Activated CD4-positive, alpha-beta T cell treated with anti-CD3 and anti-CD28 coated beads for 36 hours (primary cell): ENCODE measurements at places on chromosomes 6 and 20.

- DNase-seq: no peak
These were observed 242.3 kb downstream of the TBX18 start for GRCh38 chr6:84522135-84522549.

DNA sequence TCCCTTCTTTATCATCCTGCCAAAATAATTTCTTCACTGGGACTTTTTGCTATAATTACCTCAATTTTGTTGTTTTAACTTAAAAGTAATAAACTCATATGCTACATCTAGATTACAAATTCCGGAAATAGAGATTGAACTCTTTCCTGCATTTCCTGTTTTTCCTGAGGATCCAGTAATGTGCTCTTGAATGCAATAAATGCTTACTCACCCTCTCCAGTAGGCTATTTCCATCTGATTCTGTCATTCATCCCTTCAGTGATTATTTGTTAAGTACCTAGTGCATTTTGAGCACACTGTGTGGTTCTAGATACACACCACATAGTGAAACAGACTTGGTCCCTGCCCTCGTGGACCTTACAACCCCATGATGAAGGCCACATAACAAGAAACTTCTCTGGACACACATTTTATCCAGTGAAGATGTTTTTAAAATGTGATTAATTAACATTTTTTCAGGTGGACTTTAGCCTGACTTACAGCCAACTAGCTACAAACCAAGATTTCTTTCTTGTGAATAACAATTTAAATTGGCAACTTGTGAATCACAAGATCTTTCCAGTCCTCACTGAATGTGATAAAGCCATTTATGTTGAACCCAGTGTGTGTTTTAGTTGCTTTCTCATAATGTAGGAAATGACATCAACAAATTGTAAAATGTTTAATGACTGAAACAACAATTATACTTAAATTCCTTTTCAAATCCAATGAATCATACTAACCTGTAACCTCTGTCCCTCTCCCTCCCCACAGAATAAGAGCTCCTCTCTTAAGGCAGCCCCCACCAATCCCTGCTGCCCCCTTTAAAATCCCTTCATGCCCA lies 272.3 kb downstream of the KHDC1L start:
- no peak for DNase-seq

GRCh38 chr6:123780021-123780420 lies 23.6 kb upstream of the NKAIN2 start:
- no peak for DNase-seq

DNA sequence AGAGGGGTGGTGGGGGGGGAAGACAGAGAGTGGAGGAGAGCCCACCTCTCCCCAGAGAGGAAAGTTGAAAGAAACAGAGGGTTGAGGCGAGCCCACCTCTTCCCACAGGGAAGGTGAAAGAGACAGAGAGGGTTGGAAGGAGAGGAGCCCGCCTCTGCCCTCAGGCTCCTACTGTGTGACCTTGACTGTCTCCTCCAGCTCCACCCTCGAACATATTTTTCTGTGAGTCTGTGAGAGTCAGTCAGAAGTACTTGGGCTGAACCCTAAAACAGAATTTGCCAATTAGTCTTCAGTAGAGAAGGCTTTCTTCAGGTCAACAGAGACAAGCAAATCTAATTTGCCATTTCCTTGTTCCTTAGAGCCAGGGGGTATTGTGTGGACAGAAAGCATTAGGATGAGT lies 153.7 kb upstream of the SNX9 start:
- DNase-seq: no peak

DNA sequence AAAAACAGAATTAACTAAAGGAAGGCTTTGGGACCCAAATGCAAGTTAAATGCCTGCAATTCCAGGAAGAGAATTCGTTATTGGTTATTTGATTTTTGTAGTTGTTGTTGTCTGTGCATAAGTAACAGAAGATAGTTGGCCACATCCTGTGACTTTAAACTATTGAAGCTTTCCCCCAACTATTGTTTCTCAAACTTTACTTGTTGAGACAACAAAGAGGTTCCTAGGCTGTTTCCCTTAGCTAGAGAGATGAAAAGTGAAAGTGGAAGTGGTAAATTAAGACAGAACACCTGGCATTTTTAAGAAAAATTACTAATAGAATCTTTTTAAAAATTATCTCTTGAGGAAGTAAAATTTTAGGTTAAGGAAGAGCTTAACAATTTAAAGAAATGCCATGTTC lies 525.2 kb downstream of the PKHD1 start:
- no peak for DNase-seq

DNA sequence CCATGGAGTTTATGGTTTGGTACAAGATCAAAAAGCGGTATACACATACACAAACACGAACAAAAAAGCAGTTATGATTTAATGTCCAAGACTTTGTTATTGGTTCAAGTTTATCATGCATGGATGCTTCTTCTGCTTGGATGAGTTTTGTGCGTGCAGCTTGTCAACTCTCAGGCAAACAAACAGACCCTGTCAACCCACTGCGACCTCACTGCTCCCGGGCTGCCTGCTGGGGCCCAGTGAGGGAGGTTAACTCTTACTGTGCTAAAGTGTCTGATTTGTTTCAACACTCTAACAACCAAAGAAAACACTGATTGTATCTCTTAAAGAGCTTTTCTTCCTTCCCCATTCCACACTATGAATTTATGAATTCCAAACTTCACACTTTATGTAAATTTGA lies 26.8 kb upstream of the DDR1 start:
- DNase-seq: no peak

- peak; percentile 78 for DNase-seq
These were observed 1.1 kb downstream of the SPAG4 start for GRCh38 chr20:35616465-35617396.

DNA sequence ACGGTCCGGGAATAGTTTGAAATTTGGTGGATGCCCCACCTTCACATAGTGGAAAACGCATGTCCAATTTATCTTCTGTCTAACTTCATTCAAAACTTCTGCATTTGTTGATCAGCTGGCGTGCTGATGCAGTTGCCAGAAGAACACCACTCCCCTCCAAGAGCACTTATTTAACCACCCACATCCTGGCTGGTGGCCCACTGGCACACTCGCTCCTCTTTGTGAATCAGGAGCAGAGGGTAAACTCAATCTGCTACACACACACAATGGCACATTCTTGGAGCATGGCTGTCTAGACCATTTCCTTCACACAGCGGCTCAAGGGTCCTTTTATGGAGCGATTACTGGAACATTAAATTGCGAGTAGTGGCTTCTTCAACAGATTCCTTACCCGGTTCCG lies 55.1 kb upstream of the CEP162 start:
- no peak for DNase-seq

GRCh38 chr20:57275813-57276212 lies 9.4 kb upstream of the BMP7 start:
- no peak for DNase-seq

DNA sequence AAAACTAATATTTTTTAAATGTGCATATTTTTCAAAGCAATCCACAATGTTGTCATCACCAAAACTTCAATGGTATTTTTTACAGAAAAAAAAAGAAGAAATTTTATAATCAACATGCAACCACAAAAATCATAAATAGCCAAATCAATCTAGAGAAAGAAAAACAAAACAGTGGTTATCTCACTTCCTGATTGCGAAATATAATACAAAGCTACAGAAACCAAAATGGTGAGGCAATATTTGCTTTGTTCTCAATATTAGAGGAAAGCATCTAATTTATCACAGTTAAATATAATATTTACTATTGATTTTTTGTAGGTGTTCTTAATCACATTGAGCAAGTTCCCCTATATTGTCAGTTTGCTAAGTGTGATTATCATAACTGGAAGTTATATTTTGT lies 720.7 kb upstream of the ADGRB3 start:
- DNase-seq: no peak

DNA sequence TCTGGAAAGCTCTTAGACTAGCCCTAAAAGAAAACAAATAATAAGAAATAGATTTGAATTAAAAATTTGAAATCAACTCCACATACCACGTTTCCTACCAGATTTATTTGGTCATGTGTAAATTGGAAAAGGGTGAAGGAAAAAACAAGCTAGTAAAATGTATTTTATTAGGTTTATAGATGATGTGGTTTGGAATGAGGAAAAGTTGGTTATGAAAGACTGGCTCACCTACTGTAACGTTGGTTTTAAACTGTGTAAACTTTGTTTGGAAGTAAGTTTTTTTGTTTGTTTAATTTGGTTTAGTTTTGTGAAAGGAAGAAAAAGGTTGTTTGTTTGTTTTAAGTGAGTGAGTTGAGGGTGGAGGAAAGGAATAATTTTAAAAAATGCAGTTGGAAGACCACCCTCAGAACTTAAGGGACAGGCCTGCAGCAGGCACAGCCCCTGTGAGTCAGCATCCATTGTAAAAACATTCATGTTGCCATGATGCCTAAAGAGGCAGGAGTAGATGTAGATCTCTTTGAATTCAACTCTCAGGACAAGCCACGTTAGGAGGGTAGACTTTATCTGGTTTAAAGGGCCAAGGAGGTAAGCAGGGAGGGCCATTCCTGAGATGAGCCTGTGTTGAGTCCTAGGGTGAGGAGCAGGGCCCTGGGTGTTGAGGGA lies 93.7 kb upstream of the SCGN start:
- no peak for DNase-seq

GRCh38 chr6:106783640-106784566 lies 154.5 kb downstream of the QRSL1 start:
- no peak for DNase-seq

DNA sequence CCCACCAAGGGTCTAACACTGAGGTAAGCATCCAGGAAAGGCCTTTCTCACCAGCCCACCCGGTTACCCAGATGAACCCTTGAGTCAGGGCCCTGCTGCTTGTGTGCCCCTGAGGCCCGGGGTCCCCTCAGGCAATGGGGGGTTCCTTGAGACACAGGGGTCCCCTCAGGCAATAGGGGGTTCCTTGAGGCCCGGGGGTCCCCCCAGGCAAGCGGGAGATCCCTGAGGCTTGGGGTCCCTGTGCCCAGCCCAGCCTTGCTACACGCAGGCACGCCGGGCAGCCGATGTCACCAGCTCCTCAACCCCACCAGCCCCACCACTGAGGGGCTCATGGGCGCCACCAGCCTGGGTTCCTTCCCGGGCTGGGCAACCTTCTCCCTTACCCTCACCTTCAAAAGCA lies 247.2 kb downstream of the TTLL2 start:
- DNase-seq: no peak

DNA sequence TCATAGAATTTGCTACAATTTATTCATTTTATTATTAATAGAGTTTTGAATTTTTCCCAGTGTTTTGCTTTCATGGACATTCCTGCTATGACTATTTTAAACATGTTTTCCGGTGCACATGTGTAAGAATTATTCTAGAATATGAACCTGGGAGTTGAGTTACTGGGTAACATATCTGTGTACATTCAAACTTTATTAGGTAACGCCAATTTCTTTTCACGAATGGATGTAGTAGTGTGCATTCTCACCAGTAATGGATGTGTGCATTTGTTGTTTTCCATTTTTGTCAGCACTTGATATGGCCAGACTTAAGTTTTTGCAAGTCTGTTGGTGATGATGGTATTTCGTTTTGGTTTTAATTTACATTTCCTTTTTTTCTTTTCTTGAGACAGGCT lies 118.8 kb downstream of the CDKAL1 start:
- DNase-seq: no peak

DNA sequence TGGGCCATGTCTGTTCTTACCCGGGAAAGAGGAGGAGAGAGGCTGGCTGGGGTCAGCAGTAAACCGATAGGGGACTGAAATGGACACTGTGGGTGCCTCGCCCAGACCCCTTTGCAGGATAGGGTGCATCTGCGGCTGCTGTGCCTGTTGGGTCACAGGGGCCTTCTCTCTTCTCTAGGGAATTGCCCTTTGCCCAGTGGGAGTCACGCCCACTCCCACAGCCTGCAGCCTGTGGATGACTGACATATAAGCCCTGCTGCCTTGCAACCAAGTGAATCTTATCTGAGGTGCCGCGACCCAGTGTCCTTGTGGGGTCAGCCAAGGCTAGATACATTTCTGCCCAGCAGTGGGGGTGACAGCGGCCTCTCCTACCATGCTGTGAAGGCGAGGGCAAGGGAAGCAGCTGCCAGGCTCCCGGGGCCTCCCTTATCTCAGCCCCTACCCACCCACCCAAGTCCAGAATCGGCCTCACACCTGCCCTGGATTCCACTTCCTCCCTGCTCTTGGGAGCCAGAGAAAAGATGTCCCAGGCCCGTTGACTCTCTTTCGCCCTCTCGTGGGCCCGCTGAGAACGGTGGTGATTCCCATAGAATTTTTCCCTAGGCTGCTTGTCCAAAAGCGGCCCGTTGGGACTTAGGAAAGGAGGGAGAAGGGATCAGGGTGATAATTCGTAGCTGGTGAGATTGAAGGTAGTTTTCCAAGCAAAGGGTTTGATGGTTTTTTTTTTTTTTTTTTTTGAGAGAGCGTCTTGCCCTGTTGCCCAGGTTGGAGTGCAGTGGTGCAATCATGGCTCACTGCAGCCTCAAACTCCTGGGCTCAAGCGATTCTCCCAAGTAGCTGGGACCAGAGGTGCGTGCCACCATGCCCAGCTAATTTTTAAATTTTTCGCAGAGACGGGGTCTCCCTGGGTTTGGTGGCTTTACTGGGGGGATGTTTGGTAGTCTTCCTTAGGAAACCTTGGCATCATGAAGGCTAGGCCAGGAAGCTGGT lies 76.4 kb upstream of the RNF24 start:
- DNase-seq: peak; percentile 67

DNA sequence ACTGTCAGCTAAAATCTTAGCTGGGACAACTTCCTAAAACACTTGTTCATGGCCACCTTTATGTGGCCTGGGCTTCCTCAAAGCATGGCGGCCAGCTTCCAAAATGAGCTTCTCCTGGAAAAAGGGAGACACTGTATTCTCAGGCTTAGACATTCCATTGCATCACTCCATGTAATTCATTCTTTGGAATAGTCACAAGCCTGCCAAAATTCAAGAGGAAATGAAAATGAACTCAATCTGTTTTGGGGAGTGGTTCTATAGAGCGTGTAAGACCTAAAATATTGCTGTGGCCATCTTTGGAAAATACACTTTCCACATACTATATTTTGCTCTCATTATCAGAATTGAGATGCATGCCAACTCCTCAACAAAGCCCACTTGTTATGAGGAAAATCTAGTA lies 687.0 kb downstream of the KIF16B start:
- no peak for DNase-seq

DNA sequence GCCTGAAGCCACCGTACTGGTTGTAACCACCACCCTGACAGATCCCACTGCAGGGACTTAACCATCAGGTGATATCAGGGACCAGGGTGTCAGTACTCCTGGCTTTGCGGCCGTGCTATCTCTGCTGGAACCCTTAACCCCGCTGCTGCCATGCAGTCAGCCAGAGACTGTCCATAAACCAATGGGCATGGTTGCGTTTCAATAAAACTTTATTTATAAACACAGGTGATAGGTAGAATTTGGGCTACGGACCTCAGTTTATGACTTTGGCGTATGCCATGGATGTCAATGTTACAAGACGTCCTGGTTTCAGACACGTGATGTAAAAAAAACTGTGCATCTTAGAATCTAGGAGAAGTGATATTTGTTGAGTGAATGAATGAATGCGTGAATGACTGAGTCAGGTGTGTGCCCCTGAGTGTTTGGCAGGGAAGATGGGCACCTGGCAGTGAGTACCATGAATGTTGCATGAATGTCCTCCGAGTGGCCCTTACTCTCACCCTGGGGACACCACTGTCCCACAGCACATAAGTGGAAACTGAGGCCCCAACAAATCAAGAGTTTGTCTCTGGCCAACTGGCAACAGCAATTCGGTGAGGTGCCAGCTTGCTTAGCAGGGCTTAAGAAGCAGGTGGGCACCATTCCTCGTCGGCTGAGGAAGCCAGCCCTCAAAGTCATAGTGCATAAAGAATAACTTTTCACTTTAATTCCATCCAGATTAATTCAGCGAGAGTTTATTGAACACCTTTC lies 64.0 kb upstream of the APCDD1L start:
- no peak for DNase-seq

GRCh38 chr20:17910828-17911294 lies 57.7 kb downstream of the SNX5 start:
- no peak for DNase-seq

GRCh38 chr6:105791583-105792318 lies 294.4 kb upstream of the PRDM1 start:
- DNase-seq: no peak
